NCI-H226 (cell line): ENCODE measurements at places on chromosomes 4 and X.

DNA sequence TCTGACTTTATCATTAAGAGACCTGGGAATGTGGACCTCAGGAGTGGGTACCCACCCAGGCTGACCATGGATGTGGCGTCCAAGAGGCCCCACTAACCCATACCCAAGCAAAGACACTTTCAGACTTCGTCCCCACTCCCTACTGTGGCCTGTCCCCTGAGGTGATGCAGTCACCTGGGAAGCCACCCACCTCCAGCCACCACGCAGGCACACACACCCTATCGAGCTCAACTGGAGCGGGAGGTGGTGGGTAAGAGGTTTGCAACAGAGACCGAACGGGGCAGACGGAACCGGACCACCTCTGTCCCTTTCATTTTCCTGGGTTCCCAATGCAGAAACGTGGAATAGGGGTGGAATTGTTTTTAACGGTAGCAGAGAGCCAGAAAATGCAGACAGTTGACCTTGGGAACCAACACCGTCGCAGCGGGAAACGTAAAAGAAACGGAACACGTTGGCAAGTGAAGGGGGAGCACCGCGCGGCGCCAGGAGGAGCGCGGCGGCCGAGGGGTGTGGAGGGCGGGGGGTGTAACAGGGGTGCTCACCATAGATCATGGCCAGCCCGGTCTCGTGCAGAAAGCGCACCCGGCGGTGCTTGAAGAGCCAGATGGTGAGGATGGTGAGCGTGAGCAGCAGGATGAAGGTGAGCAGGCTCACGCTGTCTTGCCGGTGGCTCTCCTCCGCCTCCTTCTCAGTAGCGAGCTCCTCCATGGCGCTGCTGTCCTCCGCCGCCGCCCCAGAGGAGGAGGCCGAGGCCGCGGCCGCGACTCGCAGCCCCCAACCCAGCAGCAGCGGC is 559 bp downstream of the SLC9A7 start:
- DNase-seq, result peak; percentile 11

DNA sequence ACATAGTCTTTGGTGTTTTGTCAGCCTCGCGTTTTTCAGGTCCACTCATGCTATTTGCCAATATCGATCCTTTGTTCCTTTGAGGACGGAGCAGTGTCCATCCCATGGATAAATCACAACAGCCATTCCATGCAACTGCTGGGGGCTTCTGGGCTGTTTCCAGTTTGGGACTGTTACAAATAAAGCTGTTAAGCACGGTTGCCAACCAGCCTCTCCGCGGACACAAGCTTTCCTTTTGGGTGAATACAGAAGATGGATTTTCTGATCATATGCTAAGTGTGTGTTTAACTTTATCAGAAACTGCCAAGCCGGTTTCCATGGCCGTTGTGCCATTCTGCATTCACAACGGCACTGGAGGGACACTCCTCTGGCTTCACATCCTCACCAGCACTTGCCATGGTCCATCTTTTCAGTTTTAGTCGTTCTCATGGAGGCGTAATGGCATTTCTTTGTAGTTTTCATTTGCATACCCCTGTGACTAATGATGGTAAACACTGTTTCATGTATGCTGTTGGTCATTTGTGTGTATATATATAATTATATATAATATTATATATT is 67.8 kb downstream of the ABLIM2 start:
- DNase-seq, result no peak

- DNase-seq, result no peak
Measured at GRCh38 chr4:57612279-57612678, 502.1 kb upstream of the IGFBP7 start.

GRCh38 chrX:28108186-28108945 is 127.1 kb upstream of the DCAF8L1 start:
- DNase-seq, result no peak

DNA sequence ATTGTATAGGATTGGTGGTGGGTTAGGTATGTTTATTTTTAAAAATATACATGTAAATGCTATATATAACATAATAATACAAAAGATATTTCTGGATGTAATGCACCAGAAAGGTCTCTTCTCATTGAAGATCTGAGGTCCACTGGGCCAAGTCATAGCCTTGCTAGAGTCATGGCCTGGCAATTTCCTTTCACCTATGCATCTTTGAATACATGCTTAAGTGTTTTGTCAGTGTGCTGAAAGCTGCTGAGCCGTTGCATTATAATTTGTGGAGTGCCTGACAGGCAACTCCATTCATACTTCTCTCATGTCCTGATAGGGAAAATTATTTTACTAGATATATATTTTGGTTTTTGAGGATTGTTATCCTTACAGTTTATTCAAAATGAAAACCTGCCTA is 410.2 kb upstream of the CT83 start:
- DNase-seq, result no peak

DNA sequence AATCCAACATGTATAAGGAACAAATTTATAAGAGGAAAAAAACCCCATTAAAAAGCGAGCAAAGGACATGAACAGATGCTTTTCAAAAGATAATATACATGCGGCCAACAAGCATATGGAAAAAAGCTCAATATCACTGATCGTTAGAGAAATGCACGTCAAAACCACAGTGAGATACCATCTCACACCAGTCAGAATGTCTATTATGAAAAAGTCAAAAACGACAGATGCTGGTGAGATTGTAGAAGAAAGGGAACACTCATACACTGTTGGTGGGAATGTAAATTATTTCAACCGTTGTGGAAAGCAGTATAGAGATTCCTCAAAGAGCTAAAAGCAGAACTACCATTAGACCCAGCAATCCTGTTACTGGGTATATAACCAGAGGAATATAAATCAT is 465.4 kb downstream of the TMA16 start:
- no peak for DNase-seq
